Caki2 (cell line): ENCODE measurements at places on chromosomes 12 and 14.
A peak's percentile ranks its signal among the peaks of the same experiment; 100 is the strongest.

- no peak for DNase-seq
Measured at GRCh38 chr14:100762901-100763300, 36.2 kb downstream of the DLK1 start.

DNA sequence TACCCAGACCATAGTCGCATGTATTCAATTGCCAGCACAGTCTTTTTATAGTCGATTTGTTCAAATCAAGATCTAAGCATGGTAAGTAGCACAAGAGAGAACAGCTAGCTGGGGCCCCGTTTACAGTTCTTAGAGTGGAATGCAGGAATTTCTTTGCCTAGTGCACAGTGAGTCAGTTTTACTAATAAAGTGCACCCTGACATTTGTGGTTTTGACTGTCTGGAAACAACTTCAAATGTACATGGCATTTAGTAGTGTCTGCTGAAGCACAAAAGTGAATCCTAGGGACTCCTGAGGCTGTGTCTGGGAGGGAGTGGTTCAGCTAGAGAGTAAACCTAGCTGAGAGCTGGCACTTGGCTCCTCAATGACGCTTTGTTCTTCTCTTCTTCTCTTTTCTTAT lies 64.9 kb downstream of the TMX1 start:
- peak; percentile 60 for DNase-seq

DNA sequence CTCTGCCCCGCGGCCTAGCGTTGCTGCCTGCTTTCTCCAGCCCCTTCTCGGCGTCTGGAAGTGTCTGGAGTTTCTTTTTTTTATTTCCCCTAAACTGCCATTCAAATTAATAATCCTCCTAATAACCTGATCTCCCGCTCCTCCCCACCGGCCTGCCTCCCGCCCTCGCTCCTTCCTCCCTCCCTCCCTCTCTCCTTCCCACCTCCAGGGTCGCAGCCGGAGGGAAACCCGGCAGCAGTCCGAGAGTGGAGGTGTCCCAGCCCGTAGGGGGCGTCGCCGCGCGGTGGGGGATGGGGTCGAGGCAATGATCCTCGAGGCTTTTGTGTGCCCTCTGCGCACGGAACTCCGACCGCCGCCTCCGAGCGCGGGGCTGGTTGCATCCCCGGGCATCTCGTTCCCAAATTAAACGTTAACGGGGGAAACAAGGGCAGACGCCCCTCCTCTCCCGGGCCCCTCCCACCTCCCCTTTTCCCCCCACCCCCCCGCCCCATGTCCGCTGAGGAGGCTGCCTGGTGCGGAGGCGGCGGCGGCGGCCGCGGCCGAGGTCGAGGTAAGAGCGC lies 1.0 kb upstream of the SOCS2 start:
- DNase-seq, result peak; percentile 74

GRCh38 chr12:47867495-47867941 lies 37.3 kb downstream of the VDR start:
- no peak for DNase-seq

DNA sequence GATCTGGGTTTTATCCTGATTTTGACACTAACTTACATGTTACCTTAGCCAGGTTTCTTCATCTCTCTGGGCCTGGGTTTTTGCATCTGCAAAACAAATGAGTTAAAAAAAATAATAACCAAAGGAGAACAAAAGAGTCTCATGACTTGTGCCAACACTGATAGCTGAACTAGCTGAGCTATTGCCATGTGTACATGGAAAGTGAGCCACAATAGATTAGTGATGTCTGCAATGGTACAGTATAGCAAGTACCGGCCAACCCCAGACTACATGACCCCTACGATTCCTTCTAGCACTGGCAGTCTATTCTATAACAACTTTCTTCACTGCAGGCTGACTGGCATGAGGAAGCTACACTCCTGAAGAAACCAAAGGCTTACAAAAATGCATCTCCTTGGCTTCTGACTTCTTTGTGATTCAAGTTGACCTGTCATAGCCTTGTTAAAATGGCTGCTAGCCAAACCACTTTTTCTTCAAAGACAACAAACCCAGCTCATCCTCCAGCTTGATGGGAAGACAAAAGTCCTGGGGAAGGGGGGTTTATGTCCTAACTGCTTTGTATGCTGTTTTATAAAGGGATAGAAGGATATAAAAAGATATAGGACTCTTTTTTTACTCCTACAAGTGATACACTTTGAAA lies 123.7 kb downstream of the DAD1 start:
- DNase-seq, result no peak

DNA sequence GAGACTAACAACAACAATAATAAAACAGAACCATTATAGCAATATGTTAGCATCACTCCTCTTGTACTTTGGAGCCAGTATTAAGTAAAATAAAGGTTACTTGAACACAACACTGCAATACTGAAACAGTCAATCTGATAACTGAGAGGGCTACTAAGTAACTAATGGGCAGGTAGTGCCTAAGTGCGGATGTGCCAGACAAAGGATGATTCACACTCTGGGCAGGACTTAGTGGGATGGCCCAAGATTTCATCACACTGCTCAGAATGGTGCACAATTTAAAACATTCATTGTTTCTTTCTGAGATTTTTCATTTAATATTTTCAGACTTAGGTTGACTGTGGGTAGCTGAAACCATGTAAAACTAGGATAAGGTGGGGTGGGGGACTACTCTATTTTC lies 131.9 kb upstream of the CAND1 start:
- no peak for DNase-seq

DNA sequence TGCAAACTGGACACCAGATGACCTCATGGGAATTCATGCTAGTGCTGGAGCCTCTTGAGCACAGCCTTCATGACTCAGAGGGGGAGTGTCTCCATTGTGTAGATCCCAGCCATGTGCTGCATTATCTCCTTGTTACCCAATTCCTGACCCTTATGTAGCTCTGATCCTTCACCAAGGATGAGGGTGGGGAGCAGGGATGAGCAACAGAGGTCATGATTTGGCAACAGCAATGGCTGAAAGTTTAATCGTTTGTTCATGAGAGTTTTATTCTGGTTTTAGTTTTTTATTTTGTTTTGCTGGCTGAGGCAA lies 9.5 kb upstream of the BDKRB1 start:
- DNase-seq, result peak; percentile 66

DNA sequence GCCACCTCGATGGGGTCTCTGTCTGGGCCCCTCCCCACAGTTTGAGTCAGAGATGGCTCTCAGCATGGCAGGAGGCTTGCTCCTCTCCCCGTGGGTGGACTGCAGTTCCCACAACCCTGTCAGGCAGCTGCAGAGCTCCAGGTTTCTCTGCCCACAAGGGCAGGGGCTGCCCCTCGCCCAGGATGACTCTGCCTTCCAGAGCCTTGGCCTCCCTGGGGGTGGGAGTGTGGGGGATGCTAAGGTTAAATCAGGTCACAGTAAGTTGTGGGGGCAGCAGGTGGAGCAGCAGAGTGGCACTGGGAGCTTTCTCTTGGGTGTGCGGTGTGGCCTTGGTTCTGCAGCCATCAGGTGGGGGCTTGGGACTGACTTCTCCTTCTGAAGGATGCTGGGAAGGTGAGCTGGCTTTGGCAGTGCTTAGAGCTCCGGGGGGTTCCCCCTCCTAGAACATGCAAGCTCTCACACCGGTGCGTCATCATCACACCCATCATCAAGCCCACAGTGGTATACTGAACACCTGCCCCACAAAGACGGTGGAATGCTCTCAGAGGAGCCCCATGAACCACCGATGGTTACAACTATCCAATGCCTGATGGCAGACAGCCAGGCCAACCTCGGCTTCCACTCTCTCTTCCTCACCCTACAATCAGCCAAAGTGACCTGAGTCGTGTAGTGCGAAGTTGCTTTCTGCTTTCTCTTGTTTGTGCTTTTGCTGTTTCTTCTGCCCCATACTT lies 39.7 kb downstream of the ERH start:
- DNase-seq, result no peak

- no peak for DNase-seq
Measured at GRCh38 chr14:96423446-96424108, 31.6 kb downstream of the AK7 start.

GRCh38 chr12:113154351-113154973 lies 4.9 kb downstream of the CFAP73 start:
- no peak for DNase-seq

DNA sequence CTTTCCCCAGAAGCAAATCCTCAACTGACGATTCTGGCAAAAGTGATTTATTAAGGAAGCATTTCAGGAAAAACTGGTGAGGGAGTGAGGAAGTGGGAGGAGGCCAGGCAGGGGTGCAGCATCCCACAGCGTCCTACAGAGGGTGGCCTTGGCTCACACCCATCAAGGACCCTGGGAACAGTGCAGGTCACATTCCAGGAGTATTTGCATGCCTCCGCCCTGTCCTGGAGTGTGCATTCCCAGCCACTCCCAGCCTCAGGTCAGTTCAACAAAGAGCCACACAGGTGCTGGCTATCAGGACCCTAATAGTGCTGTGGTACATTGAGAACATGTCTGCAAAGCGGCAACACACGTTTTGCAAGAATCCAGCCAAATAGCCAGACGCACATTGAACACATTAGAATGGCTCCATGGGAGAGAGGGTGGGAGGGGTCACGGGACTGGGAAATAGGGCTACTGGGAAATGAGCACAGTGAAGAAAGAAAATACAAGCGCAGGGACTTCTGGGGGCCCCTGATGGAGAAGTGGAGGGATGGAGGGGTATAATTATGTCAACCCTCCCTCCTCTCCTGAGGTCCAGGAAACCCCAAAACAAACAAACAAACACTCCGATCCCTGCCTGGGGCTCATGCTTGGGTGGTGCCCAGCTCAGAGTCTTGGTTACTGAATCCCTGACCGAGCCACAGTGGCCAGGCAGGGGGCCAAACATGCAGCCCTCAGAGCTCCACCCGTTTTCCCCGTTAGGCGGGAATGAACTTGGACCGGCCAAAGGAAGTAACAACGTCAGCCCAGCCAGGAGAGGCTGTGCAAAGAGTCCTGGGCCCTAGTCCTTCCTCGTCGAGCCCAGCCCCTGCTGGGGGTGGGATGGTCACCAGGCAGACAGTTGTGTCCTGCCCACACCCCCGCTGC lies 36.5 kb downstream of the CMKLR1 start:
- DNase-seq, result no peak

DNA sequence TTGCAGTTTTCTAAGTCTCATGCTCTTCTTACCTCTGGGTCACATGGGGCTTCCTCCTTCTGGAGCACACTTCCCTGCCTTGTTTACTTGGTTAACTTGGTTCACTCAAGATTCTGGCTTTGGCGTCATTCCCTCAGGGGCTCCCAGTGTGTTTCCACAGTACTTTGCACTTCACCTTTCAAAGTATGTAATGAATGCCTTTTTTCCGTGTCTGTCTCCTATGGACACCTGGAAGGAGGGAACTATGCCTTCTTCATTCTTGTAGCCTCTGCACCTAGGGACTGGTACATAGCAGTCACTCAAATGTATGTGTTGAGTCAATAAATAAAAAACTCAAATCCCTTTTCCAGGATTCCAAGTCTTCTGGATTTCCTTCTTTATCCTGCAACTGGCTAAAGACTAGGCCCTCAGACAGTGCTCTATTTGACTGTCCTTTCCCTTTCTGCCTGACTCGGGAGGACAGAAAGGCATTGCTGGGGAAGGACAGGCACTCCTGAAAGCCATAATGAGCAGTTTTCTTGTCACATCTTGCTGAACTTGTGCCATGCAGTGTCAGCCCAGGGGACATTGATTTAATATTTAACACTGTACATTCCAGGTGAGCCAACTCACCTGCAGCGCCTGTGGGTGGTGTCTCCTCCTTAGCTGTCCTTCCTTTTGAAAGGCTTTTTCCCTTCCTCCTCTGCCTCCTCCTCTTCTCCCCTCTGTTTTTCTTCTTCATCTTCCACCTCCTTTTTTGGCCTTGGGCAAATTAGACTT lies 12.8 kb downstream of the MYRFL start:
- DNase-seq, result no peak

- peak; percentile 76 for DNase-seq
Measured at GRCh38 chr12:2640709-2641108, 154.1 kb upstream of the FKBP4 start.

DNA sequence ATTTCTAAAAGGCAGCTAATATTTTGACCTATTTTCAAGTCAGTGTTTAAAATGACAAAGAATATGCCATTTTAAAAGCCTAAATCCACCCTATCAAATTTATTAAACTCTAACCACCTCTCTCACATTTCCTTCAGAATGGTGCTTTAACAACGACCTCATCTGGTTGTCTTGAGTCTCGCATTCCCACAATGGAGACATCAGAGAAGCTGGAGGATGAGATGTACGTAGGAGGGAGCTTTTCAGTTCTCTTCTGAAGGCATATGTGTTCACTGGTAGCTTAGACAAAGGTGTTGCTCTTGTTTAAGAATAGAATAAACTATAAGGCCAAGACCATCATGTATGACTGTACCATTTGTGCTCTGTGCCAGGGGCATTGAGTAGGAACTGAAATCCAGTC lies 82.9 kb downstream of the BCL2L14 start:
- no peak for DNase-seq

- DNase-seq, result no peak
Measured at GRCh38 chr12:113620437-113620976, 148.8 kb upstream of the LHX5 start.
